Breast epithelium (tissue), 4 donors: ENCODE measurements at places on chromosomes 11 and 22. TPM values are rescaled to one million over a fixed set of nuclear protein-coding genes. Genes with fewer than 3 reads are reported as not detected.

- no peak for DNase-seq
Observed at GRCh38 chr11:2591805-2592204, 108.0 kb downstream of the KCNQ1OT1 start.

Gene FAM180B
- not detected for total RNA-seq

GRCh38 chr22:36985211-36985889, 33.9 kb downstream of the TST start:
- DNase-seq: no peak

Gene ARHGEF17
- total RNA-seq: 38.2 TPM

DNA sequence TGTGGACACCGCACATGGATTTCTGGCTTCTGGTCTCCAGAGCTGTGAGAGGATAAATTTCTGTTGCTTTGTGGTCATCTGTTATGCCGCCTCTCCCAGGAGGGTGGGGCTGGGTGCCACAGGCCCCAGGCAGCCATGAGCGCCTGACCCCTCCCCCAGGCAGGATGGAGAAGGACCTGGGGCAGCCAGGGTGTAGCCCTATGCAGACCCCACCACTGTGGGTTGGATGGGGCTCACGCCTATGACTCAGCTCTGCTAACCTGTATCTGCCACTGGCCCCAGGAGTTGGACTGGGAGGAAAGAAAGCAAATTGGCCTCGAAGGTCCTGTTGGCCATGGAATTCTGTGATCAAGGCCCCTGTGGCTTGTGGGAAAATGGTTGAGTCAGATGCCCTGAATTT, 1351.1 kb downstream of the BRD1 start:
- DNase-seq: no peak

DNA sequence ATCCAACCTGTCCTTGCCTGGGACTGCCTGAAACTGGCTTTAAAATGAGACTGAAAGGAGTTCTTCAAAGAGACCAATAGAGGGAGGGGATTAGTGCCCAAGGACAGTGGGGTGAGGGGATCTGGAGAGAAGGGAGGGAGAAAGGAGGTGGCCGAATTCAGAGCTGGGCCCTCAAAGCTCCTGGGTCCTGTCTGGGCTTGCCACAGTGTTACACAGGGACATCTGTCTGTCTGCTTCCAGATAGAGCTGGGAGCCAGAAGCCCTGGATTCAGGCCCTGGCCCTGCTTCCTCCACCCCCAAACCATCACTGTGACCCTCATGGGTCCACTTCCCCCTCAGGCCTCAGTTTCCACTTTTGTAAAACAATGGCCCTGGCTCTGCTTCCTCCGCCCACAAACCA, 3.6 kb downstream of the KCNJ4 start:
- DNase-seq: no peak

Gene RFPL2
- total RNA-seq: not detected
